ENCODE measurements at places on chromosomes 3 and 15.

DNA sequence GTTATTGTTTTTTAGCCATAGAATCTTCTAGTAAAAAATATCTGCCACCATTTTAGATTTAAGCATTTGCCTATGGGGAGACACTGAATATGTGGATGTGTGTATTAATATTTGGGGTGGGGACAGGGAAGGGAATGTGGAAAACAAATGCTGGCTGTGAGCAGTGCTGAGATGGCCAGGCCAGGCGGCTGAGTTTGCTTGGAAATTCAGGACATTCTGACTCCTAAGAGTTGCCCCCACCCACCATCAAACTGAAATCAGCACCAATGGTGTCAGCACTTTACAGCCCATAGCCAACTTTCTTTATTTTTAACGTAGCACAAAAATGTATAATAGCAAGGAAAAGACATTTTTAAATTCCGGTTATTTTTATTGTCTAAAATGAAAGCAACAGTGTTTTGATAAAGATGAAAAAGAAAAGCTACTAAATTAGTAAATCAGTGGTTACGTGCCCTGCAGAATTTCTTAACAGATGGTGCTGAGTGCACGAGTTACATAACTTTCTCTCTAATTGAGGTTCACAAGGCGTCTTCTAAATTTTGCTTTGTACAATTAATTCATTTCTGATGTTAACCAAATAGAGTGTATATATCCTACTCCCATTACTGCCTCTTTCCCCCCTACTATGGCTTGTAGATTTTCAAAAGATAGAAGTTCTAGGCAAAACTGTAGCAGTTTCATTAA is 34.0 kb downstream of the B3GALNT1 start:
- H3K36me3 ChIP-seq = no peaks in the 10 kb centered on the region
- no peak for DNase-seq
- no peaks in the 10 kb centered on the region for H3K4me1 ChIP-seq
- H3K4me3 ChIP-seq = no peak overlapping the region
- no peak overlapping the region for H3K27ac ChIP-seq
- no peaks in the 10 kb centered on the region for H3K27me3 ChIP-seq

DNA sequence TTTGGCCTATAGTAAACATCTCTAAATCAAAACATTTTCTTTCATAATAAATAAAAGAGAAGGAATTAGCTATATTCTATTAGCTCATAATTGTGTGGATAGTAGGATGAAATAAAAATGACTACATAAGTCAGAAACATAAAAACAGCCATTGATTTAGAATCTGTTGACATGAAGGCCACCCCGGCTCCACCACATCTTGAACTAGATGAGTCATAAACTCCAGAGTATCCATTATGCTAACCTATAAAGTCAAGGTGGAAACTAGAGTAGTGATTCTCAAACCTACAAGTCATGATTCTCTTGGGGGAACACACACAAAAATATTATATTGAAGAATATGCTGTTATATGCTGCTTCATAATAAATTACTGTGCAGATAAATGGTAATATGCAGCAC is 831.0 kb downstream of the TUSC7 start:
- no peak for DNase-seq
- peaks cover 12% of the 10 kb centered on the region for H3K4me1 ChIP-seq
- peaks cover 4% of the 10 kb centered on the region for H3K36me3 ChIP-seq
- H3K27me3 ChIP-seq = no peaks in the 10 kb centered on the region

- DNase-seq = no peak
- H3K36me3 ChIP-seq = no peaks in the 10 kb centered on the region
- H3K4me1 ChIP-seq = peaks cover 5% of the 10 kb centered on the region
- H3K27me3 ChIP-seq = no peaks in the 10 kb centered on the region
- no peak overlapping the region for H3K27ac ChIP-seq
- H3K4me3 ChIP-seq = no peak overlapping the region
Observed at GRCh38 chr15:95635666-95636065, 694.8 kb upstream of the NR2F2 start.

DNA sequence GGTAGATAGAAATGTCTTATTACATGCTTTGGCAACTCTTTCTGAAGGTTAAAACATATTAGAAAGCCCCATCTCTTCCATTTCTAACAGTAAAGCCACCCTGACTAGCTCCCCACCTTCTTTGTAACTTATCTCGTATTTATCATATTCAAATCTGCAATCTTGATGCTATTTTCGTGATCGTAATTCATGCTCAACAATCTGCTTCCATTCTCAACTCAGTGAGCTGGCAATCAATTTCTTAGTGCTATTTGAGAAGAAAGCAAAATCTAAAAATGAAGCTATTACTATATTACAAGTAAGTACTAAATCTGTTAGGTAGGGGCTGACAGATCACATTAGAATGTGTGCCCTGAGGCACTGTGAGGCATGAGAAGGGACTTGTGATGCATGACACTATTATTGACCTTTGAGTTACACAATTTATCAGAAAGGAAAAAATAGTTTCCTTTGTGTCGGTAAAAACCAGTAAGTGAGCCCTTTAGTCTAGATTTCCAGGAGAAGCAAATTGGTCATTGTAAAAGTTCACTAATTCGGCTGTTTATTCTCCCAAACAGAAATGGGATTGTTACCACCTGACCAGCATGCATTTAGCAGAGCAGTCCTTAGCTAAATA is 379.7 kb upstream of the CNTN6 start:
- no peak overlapping the region for H3K4me3 ChIP-seq
- H3K4me1 ChIP-seq = peaks cover 22% of the 10 kb centered on the region
- no peak for DNase-seq
- peaks cover 7% of the 10 kb centered on the region for H3K27me3 ChIP-seq
- H3K36me3 ChIP-seq = no peaks in the 10 kb centered on the region
- peak overlapping the region; percentile 21 for H3K27ac ChIP-seq

GRCh38 chr15:68646696-68647095 is 67.9 kb downstream of the CORO2B start:
- H3K27me3 ChIP-seq = peaks cover 7% of the 10 kb centered on the region
- peaks cover 5% of the 10 kb centered on the region for H3K4me1 ChIP-seq
- no peak overlapping the region for H3K4me3 ChIP-seq
- DNase-seq = peak; percentile 20
- H3K27ac ChIP-seq = no peak overlapping the region

GRCh38 chr15:37102305-37103162 is 2.2 kb upstream of the MEIS2 start:
- peak overlapping the region; percentile 100 for H3K27ac ChIP-seq
- peak; percentile 55 for DNase-seq
- peak overlapping the region; percentile 98 for H3K4me3 ChIP-seq
- peaks cover 2% of the 10 kb centered on the region for H3K27me3 ChIP-seq
- peaks cover 27% of the 10 kb centered on the region for H3K4me1 ChIP-seq

- peaks cover 51% of the 10 kb centered on the region for H3K36me3 ChIP-seq
- DNase-seq = no peak
Observed at GRCh38 chr3:37375184-37376127, 201.1 kb upstream of the LRRFIP2 start.

DNA sequence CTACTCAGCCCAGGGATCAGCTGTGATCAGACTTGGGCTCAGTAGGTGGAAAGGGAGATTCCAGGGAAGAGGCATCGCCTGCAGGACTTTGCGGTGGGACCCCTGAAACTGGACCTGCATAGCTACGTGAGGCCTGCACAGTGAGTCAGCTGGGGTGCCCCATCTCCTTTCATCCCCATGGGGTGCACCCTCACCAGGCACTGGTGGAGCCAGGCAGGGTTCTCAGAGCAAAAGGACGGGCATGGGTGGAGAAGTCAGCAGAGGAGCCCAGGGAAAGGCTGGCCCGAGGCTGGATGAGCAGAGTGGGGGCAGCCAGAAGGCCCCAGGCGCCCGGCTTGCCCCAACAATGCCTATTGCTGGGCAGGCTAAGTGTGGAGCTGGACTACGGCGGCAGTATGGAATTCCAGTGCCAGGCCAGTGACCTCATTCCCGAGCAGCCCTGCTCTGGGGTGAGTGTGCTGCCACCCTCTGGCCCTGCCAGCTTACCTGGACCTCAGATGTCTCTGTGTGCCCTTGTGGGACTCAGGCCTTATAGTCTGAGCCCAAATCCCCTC is 19.7 kb downstream of the ACAA1 start:
- DNase-seq = no peak
- no peak overlapping the region for H3K4me3 ChIP-seq
- H3K4me1 ChIP-seq = no peaks in the 10 kb centered on the region

GRCh38 chr15:38070778-38071177 is 136.3 kb downstream of the TMCO5A start:
- no peak for DNase-seq
- no peak overlapping the region for H3K4me3 ChIP-seq
- no peaks in the 10 kb centered on the region for H3K36me3 ChIP-seq
- peaks cover 79% of the 10 kb centered on the region for H3K4me1 ChIP-seq
- peak overlapping the region; percentile 98 for H3K27ac ChIP-seq

DNA sequence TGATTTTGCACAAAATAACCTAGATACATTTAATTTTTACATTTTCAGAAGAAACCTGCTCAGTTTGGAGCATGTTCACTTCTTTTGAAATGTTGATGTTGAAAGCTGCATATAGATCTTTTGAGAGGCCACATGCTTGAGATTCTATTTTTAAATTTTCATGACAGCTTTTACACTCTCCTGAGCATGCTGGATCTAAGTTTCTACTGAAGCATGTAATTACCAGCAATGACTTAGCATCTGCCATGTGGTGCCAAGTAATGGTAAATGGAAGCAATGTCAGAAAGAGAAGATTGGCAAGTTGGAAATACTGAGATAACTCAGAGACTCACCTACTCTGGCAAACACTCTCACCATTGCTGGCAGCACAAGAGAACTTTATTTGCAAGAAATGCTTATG is 310.6 kb downstream of the NSUN3 start:
- H3K27me3 ChIP-seq = no peaks in the 10 kb centered on the region
- no peak for DNase-seq
- H3K4me1 ChIP-seq = no peaks in the 10 kb centered on the region
- H3K27ac ChIP-seq = no peak overlapping the region
- peaks cover 4% of the 10 kb centered on the region for H3K36me3 ChIP-seq

- H3K36me3 ChIP-seq = no peaks in the 10 kb centered on the region
- no peaks in the 10 kb centered on the region for H3K27me3 ChIP-seq
- no peak overlapping the region for H3K4me3 ChIP-seq
- DNase-seq = no peak
- no peak overlapping the region for H3K27ac ChIP-seq
- peaks cover 24% of the 10 kb centered on the region for H3K4me1 ChIP-seq
Observed at GRCh38 chr15:101123222-101123910, 128.5 kb downstream of the CHSY1 start.

GRCh38 chr3:143002083-143002712 is 828 bp downstream of the U2SURP start:
- no peaks in the 10 kb centered on the region for H3K36me3 ChIP-seq
- peaks cover 28% of the 10 kb centered on the region for H3K4me1 ChIP-seq
- DNase-seq = no peak
- H3K27ac ChIP-seq = peak overlapping the region; percentile 99

DNA sequence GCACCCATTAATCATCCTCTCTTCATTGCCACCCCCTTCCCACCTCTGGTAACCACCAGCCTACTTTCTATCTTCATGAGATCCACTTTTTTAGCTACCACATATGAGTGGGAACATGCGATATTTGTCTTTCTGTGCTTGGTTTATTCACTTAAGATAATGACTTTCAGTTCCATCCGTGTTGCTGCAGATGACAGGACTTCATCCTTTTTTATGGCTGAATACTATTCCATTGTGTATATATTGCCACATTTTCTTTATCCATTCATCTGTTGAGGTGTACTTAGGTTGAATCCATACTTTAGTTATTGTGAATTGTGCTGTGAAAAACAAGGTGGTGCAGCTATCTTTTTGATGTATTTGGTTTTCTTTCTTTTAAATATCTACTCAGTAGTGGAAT is 53.3 kb upstream of the NR2C2 start:
- no peak for DNase-seq
- no peaks in the 10 kb centered on the region for H3K36me3 ChIP-seq
- H3K4me1 ChIP-seq = peaks cover 3% of the 10 kb centered on the region
- H3K27me3 ChIP-seq = peaks cover 50% of the 10 kb centered on the region
- no peak overlapping the region for H3K4me3 ChIP-seq

GRCh38 chr3:113218681-113219045 is 7.3 kb downstream of the BOC start:
- H3K27me3 ChIP-seq = no peaks in the 10 kb centered on the region
- H3K27ac ChIP-seq = no peak overlapping the region
- peaks cover 27% of the 10 kb centered on the region for H3K36me3 ChIP-seq
- peaks cover 57% of the 10 kb centered on the region for H3K4me1 ChIP-seq
- H3K4me3 ChIP-seq = no peak overlapping the region

GRCh38 chr15:94162939-94163338 is 68.4 kb upstream of the MCTP2 start:
- H3K4me1 ChIP-seq = peaks cover 3% of the 10 kb centered on the region
- H3K36me3 ChIP-seq = no peaks in the 10 kb centered on the region
- H3K4me3 ChIP-seq = no peak overlapping the region
- H3K27me3 ChIP-seq = no peaks in the 10 kb centered on the region
